Ascending aorta (tissue), 2 donors: ENCODE measurements at places on chromosomes 3 and 15. TPM values are rescaled to one million over a fixed set of nuclear protein-coding genes. Genes with fewer than 3 reads are reported as not detected.

- peaks cover 37% of the 10 kb centered on the region for H3K4me1 ChIP-seq
- H3K27me3 ChIP-seq, result no peaks in the 10 kb centered on the region
- no peaks in the 10 kb centered on the region for H3K36me3 ChIP-seq
Observed at GRCh38 chr3:129614435-129614834, 8.0 kb upstream of the PLXND1 start.

- H3K4me3 ChIP-seq, result no peak overlapping the region
- H3K27ac ChIP-seq, result no peak overlapping the region
- H3K4me1 ChIP-seq, result no peaks in the 10 kb centered on the region
- H3K27me3 ChIP-seq, result no peaks in the 10 kb centered on the region
- no peaks in the 10 kb centered on the region for H3K36me3 ChIP-seq
- DNase-seq, result no peak
Observed at GRCh38 chr3:38684546-38684945, 35.1 kb upstream of the SCN5A start.

DNA sequence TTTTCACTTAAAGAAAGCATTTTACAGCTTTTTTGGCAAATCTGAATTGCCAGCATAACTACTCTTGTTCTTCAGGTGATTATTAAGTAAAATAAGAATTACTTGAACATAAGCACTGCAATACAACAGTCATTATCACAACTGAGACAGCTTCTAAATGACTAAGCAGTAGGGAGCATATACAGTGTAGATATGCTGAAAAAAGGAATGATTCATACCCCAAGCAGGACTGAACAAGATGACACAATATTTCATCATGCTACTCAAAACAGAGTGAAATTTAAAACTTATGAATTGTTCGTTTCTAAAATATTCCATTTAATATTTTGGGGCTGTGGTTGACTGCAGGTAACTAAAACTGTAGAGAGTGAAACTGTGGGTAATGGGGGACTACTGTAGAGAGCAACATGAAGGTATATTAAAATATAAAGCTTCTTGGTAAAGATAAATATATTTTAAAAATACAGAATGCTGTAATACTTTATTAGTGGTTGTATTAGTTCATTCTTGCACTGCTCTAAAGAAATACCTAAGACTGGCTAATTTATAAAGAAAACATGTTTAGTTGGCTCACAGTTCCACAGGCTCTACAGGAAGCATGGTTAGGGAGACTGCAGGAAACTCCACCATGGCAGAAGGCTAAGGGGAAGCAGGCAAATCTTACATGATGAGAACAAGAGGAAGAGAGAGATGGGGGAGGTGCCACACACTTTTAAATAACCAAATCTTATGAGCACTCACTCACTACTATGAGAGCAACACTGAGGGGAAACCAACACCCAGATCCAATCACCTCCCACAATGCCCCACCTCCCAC lies 84.8 kb downstream of the DCLK3 start:
- no peaks in the 10 kb centered on the region for H3K36me3 ChIP-seq
- no peaks in the 10 kb centered on the region for H3K27me3 ChIP-seq
- H3K27ac ChIP-seq, result no peak overlapping the region
- no peak overlapping the region for H3K4me3 ChIP-seq

GRCh38 chr15:60079210-60079609 lies 75.1 kb downstream of the FOXB1 start:
- no peaks in the 10 kb centered on the region for H3K4me1 ChIP-seq
- H3K4me3 ChIP-seq, result no peak overlapping the region
- H3K27me3 ChIP-seq, result no peaks in the 10 kb centered on the region

- H3K27me3 ChIP-seq, result no peaks in the 10 kb centered on the region
- no peaks in the 10 kb centered on the region for H3K4me1 ChIP-seq
- DNase-seq, result no peak
Observed at GRCh38 chr3:167450195-167450594, 23.6 kb downstream of the SERPINI2 start.

GRCh38 chr3:34268032-34268709 lies 469.7 kb downstream of the PDCD6IP start:
- H3K36me3 ChIP-seq, result no peaks in the 10 kb centered on the region
- H3K4me3 ChIP-seq, result no peak overlapping the region
- H3K4me1 ChIP-seq, result no peaks in the 10 kb centered on the region

DNA sequence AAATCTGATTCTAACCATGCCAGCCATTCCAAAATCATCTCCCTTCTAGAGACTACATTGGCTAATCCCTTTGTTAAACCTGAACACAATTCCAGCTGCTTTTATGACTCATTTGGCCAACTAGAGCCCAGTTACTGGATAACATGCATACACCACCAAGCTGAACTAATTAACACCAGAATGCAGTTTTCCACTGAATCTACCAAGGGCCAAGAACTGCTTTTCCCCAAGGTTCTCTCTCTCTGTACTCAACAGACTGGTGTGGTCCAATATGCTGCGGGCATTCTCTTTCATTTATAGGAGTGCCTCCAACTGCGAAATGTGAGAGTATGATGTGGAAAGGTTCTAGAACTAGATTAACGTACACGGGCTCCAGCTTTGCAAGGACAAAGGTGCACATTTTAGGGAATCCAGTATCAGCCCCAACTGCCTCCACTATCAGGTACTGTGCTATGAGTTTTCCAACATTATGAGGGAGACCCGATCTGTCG lies 1.5 kb downstream of the CHSY1 start:
- peak overlapping the region; percentile 69 for H3K27ac ChIP-seq
- peaks cover 12% of the 10 kb centered on the region for H3K4me1 ChIP-seq
- H3K4me3 ChIP-seq, result peak overlapping the region; percentile 94
- H3K36me3 ChIP-seq, result no peaks in the 10 kb centered on the region

- no peaks in the 10 kb centered on the region for H3K4me1 ChIP-seq
- H3K27me3 ChIP-seq, result no peaks in the 10 kb centered on the region
- no peak overlapping the region for H3K4me3 ChIP-seq
- no peak overlapping the region for H3K27ac ChIP-seq
- H3K36me3 ChIP-seq, result no peaks in the 10 kb centered on the region
Observed at GRCh38 chr3:43759938-43760337, 69.2 kb downstream of the ABHD5 start.

The CATSPER2 gene
- 1.4 TPM for total RNA-seq

The CMC1 gene
- 68.5 TPM for total RNA-seq

The PLA2G4F gene
- total RNA-seq, result not detected
